ENCODE measurements at places on chromosomes 2 and 18. TPM values are rescaled to one million over a fixed set of nuclear protein-coding genes. Genes with fewer than 3 reads are reported as not detected.
A peak's percentile ranks its signal among the peaks of the same experiment; 100 is the strongest.

DNA sequence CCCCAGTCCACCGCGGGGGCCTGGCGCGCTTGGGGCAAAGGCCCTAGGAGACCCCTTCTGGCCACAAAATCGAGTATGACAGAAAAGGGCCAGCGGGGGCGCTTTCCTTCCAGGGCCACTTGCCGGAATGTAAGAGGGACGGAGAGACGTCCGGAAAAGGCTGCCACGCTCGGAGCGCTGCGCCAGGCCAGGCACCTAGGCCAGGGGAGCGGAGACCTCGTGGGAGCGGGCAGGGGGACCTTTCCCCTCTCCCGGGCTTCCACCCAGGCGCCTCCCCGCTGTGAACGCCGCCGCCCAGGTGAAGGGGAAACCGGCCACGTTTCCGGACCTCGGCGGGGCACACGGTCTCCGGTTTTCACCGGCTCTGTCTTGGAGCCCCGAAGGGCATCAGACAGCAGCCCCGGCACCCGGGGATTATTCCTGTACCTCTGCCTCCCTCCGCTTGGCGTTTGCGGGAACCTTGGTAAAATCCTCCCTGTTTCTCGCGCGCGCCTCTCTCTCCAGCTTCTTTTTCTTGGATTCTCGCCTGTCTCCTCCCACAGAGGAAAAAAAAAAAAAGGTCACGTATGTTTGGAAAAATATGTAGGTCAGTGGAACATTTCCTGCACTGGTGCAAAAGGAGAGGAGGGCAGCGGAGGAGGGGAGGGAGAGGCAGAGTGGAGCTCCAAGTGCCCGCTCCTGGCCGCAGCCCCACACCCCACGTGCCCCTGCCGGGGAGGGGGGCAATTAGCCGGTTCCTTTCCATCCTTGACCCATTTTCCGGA is 1.2 kb upstream of the NPAS2 start:
- H3K4me3 ChIP-seq: peak overlapping the region; percentile 69
- peak; percentile 58 for DNase-seq
- H3K4me1 ChIP-seq: peaks cover 24% of the 10 kb centered on the region
- peak overlapping the region; percentile 60 for H3K27ac ChIP-seq
- H3K27me3 ChIP-seq: no peaks in the 10 kb centered on the region
- no peaks in the 10 kb centered on the region for H3K36me3 ChIP-seq

Gene MYOM1
- total RNA-seq: 0.57 TPM

Gene KATNAL2
- total RNA-seq: 3.0 TPM

GRCh38 chr2:94993176-94994062 is 32.1 kb upstream of the MAL start:
- no peaks in the 10 kb centered on the region for H3K4me1 ChIP-seq
- H3K4me3 ChIP-seq: no peak overlapping the region
- no peaks in the 10 kb centered on the region for H3K36me3 ChIP-seq
- peaks cover 18% of the 10 kb centered on the region for H3K27me3 ChIP-seq
- H3K27ac ChIP-seq: no peak overlapping the region
- DNase-seq: no peak

DNA sequence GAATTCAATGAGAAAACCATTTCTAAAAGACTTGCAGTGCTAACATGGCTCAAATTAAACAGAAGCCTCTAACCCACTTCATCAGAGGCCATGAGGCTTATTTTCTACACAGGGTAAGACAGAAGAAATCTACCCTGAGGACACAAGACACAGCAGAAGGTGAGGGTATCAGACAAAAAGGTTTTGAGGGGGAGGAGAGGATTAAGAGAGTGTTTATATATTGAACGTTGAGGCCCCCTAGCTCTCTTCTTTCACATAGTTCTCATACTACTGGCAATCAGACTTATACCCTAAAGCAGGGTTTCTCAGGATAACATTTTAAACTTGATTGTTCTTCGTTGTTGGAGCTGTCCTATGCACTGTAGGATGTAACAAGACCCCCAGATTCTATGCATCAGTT is 21.4 kb downstream of the ORC4 start:
- H3K4me3 ChIP-seq: no peak overlapping the region
- no peaks in the 10 kb centered on the region for H3K36me3 ChIP-seq
- H3K27ac ChIP-seq: no peak overlapping the region
- no peaks in the 10 kb centered on the region for H3K27me3 ChIP-seq
- DNase-seq: no peak

DNA sequence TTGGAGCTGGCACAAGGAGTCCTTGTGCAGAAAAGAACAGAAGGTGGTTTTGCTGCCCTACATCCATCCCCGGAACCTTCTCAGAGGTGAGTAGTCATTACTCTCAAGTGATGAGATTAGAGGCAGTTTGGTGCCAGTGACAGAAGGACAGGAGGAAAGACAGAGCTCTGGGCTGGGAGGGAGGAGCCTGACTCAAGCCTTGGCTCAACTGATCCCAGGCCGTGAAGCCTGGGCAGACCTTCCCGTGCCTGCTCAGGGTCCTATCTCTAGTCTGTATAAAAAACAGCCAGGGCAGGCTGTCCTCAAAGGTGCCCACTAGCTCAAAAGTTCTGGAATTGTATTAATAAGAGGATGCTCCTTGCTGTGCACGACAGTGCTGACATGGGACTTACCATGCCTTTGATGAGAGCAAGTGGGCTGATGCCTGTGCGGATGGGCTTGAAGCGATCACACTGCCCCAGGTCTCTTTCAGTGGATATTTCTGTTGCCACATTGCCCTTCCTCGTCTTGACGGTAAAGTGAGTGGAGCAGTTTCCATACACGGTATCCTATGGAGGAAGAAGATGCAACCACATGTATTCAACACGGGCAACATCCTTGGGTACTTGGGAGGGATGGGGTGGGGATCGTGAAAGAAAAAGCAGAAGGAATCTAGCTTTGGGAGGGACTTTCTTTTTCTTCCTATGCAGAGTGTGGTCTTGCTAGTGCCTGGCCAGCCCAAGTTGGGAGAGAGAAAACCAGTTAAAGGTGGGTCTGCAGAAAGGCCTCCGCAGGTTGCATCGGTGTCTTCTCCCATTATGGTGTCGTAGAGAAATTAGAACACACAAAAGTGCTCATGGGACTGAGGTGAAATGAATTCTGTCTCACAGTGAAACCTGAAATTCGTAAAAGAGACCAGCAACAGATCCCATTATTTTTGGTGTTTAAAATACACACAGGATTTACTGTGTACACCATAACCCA is 6.9 kb downstream of the APOB start:
- no peak overlapping the region for H3K4me3 ChIP-seq
- no peaks in the 10 kb centered on the region for H3K36me3 ChIP-seq
- DNase-seq: no peak
- no peaks in the 10 kb centered on the region for H3K4me1 ChIP-seq

DNA sequence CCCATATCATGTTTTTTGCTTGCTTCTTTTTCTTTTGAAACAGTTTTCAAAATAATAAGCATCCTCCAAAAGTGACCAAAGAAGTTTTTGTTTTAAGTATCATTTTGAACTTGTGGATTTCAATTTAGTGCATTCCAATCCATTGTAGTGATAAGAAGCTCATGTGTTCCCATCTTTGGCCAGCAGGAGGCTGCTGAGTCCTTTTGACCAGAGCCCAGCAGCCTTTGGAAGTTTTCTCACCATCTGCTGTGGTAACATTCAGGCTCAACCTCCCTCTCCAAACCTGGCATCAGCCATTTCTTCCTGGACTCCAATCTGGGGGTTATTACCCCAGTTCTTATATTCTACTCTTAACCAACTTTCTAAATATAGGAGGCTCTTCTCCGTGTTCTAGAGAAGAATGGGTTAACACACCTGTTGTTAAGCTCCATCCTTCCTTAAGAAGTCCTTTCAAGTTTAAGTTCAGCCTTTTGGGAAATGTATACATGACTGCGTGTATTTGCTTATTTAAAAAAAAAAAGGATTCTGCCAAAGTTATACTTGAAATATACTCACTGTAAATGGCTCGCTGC is 39.0 kb upstream of the MAL start:
- no peaks in the 10 kb centered on the region for H3K36me3 ChIP-seq
- H3K27ac ChIP-seq: no peak overlapping the region
- no peak overlapping the region for H3K4me3 ChIP-seq

Gene AMMECR1L
- 30.5 TPM for total RNA-seq

DNA sequence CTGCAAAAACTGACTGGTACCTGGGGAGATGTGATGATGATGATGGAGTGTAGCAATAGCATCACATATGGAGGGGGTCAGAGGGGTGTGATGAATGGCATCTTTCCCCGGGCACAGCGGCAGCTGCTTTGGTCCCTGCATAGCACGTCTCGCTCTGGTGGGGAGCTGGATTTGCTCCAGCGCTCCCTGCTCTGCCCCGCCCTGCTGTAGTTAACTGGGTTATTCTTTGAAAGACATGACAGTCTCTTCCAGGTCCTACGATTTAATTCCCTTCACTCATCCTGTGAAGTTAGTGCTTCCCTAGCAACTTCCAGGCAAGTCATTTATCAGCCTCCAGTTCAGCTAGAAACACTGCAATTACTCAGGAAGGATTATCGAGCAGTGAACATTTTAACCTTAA is 463.1 kb downstream of the TSN start:
- no peaks in the 10 kb centered on the region for H3K27me3 ChIP-seq
- no peak overlapping the region for H3K27ac ChIP-seq
- H3K4me1 ChIP-seq: no peaks in the 10 kb centered on the region
- H3K4me3 ChIP-seq: no peak overlapping the region
- DNase-seq: no peak

- no peaks in the 10 kb centered on the region for H3K4me1 ChIP-seq
- H3K27me3 ChIP-seq: no peaks in the 10 kb centered on the region
- no peak overlapping the region for H3K27ac ChIP-seq
- H3K4me3 ChIP-seq: no peak overlapping the region
Measured at GRCh38 chr18:47531717-47532116, 280.3 kb upstream of the SKOR2 start.

DNA sequence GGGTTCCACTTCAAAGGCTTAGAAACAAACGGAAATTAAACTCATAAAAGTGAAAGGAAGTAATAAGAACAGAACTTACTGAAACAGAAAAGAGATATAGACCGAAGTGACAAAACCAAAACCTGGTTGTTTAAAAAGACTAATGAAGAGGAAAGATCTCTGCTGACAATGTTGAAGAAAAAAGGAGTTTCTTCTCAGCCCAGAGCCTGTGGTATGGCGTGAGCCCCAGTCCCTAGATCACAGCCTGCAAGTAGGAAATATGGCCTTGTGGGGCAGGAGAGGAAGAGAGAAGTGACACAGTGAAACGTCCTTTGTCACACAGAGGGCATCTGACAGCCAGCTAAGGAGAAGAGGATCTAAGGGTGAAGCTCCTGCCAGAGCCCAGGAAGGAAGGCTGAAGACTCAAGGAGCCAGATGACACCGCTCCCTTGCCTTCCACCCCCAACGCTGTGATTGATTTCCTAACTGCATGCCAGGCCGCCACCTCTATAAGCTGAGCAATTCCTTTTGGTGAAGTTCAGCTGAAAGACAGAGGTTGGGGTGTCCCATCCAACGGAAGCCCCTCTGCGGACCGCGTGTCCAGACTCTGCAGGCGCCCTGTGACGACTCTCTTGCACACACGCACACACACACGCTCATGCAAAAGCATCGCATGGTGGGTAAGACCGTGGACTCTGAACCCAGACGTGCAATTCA is 141.1 kb downstream of the HDAC4 start:
- no peak for DNase-seq
- H3K27me3 ChIP-seq: no peaks in the 10 kb centered on the region
- peaks cover 18% of the 10 kb centered on the region for H3K4me1 ChIP-seq
- no peaks in the 10 kb centered on the region for H3K36me3 ChIP-seq
- no peak overlapping the region for H3K27ac ChIP-seq

- H3K36me3 ChIP-seq: no peaks in the 10 kb centered on the region
- peaks cover 5% of the 10 kb centered on the region for H3K4me1 ChIP-seq
- no peak overlapping the region for H3K27ac ChIP-seq
- H3K4me3 ChIP-seq: no peak overlapping the region
- H3K27me3 ChIP-seq: no peaks in the 10 kb centered on the region
Measured at GRCh38 chr2:166373105-166373504, 2.6 kb downstream of the SCN9A start.

Gene SPAST
- total RNA-seq: 18.0 TPM

- no peak overlapping the region for H3K27ac ChIP-seq
- H3K4me1 ChIP-seq: no peaks in the 10 kb centered on the region
- no peaks in the 10 kb centered on the region for H3K36me3 ChIP-seq
- peak; percentile 69 for DNase-seq
- no peaks in the 10 kb centered on the region for H3K27me3 ChIP-seq
Measured at GRCh38 chr2:168700615-168701245, 101.7 kb upstream of the NOSTRIN start.

GRCh38 chr18:5339202-5339834 is 43.8 kb upstream of the ZBTB14 start:
- H3K4me1 ChIP-seq: no peaks in the 10 kb centered on the region
- H3K4me3 ChIP-seq: no peak overlapping the region
- H3K36me3 ChIP-seq: no peaks in the 10 kb centered on the region
- no peaks in the 10 kb centered on the region for H3K27me3 ChIP-seq

GRCh38 chr2:200431996-200432705 is 77.7 kb downstream of the KCTD18 start:
- no peaks in the 10 kb centered on the region for H3K27me3 ChIP-seq
- H3K4me3 ChIP-seq: no peak overlapping the region
- DNase-seq: no peak
- H3K36me3 ChIP-seq: no peaks in the 10 kb centered on the region
- no peak overlapping the region for H3K27ac ChIP-seq

Gene ACMSD
- total RNA-seq: not detected

GRCh38 chr18:60228609-60229595 is 143.7 kb downstream of the MC4R start:
- no peak overlapping the region for H3K27ac ChIP-seq
- H3K27me3 ChIP-seq: no peaks in the 10 kb centered on the region
- no peak for DNase-seq
- H3K4me1 ChIP-seq: peaks cover 4% of the 10 kb centered on the region
- H3K4me3 ChIP-seq: no peak overlapping the region
- H3K36me3 ChIP-seq: no peaks in the 10 kb centered on the region

GRCh38 chr18:26040051-26040656 is 50.3 kb downstream of the SS18 start:
- no peak overlapping the region for H3K27ac ChIP-seq
- no peaks in the 10 kb centered on the region for H3K4me1 ChIP-seq
- no peak overlapping the region for H3K4me3 ChIP-seq
- no peaks in the 10 kb centered on the region for H3K27me3 ChIP-seq
- H3K36me3 ChIP-seq: peaks cover 21% of the 10 kb centered on the region

- no peak for DNase-seq
- no peak overlapping the region for H3K4me3 ChIP-seq
- peaks cover 28% of the 10 kb centered on the region for H3K36me3 ChIP-seq
- no peaks in the 10 kb centered on the region for H3K4me1 ChIP-seq
- no peaks in the 10 kb centered on the region for H3K27me3 ChIP-seq
Measured at GRCh38 chr2:203286532-203286931, 41.7 kb upstream of the ABI2 start.

- H3K4me3 ChIP-seq: no peak overlapping the region
- DNase-seq: no peak
- H3K27ac ChIP-seq: no peak overlapping the region
- no peaks in the 10 kb centered on the region for H3K27me3 ChIP-seq
- H3K36me3 ChIP-seq: no peaks in the 10 kb centered on the region
Measured at GRCh38 chr2:233023761-233024410, 8.6 kb upstream of the NEU2 start.

- no peak overlapping the region for H3K27ac ChIP-seq
- no peak for DNase-seq
- no peaks in the 10 kb centered on the region for H3K36me3 ChIP-seq
- no peaks in the 10 kb centered on the region for H3K27me3 ChIP-seq
- H3K4me1 ChIP-seq: no peaks in the 10 kb centered on the region
Measured at GRCh38 chr18:74333091-74333490, 17.5 kb downstream of the C18orf63 start.

Gene PDE6D
- 19.0 TPM for total RNA-seq

Gene ASB18
- not detected for total RNA-seq
